ENCODE measurements at places on chromosomes 3 and 15.

GRCh38 chr15:48803877-48804276 is 7.0 kb downstream of the CEP152 start:
- no peak for DNase-seq

DNA sequence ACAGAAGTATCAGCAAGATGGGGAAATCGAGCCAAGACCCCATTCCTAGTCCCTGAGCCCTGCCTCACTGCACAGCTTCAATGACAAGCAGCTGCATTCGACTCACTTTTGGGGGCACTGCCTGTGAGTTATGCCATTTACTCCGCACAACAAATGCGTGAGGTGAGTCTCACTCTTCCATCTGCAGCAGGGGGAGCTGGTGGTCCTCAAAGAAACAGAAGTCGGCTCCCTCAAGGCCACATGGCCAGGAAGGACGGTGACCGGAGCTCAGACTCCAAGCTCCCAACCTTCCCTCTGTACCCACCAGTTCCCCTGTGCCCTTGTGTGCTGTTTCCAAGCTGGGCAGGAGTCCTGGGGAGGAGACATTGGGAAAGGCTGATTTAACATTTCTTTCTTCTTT is 127.7 kb upstream of the IQSEC1 start:
- DNase-seq, result no peak

DNA sequence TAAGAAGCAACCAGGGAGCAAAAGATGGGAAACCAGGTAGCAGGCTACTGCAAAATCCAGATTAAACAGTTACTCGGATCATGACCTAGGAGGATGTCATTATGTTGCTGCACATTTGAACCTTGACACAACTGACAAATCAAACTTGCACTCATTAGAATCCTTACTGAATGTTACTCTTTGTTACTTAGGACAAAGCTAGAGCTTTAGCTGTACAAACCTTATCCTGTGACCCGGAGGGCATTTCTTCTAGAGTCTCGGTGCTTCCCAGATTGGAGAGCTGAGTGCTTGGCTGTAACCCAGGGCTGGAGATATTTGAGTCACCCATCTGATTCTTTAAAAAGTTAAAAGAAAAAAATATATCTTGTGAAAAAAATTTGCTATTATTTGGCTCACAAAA is 43.4 kb downstream of the DCP1A start:
- DNase-seq, result no peak

GRCh38 chr3:24145481-24145880 is 200.4 kb downstream of the NR1D2 start:
- DNase-seq, result no peak

DNA sequence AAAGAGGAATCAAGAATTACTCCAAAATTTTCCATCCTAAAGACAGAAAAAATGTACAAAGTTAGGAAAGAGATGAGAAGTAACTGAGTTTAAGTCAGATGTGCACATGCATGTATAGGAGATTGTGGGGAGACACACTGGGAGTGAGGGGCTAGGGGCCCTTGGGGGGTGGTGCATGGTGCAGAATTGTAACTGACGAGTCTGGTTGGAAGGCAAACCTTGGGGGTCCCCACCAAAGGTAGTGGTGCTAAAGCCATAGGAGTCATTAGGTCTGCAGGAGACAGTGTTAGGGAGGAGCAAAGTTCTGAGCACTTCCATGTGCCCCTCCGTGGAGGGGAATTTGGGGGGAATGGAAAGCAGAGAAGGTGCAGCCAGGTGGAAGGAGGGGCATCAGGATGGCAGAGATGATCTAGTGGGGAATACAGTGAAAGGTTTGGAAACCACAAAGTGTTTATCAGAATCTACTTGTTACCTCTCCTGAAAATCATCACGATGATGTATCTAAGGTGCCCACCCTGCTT is 37.5 kb upstream of the EPHB1 start:
- no peak for DNase-seq

- DNase-seq, result no peak
Observed at GRCh38 chr3:42067326-42067725, 23.8 kb upstream of the TRAK1 start.

GRCh38 chr3:7607676-7608075 is 746.8 kb downstream of the GRM7 start:
- DNase-seq, result no peak

- no peak for DNase-seq
Observed at GRCh38 chr3:73729969-73730440, 105.3 kb upstream of the PDZRN3 start.

- no peak for DNase-seq
Observed at GRCh38 chr3:88267441-88267840, 117.7 kb downstream of the C3orf38 start.

GRCh38 chr3:197454014-197454413 is 101.8 kb downstream of the BDH1 start:
- DNase-seq, result no peak

GRCh38 chr3:195129644-195130492 is 141.1 kb downstream of the XXYLT1 start:
- DNase-seq, result no peak

- no peak for DNase-seq
Observed at GRCh38 chr3:127538569-127538968, 52.0 kb downstream of the TPRA1 start.

DNA sequence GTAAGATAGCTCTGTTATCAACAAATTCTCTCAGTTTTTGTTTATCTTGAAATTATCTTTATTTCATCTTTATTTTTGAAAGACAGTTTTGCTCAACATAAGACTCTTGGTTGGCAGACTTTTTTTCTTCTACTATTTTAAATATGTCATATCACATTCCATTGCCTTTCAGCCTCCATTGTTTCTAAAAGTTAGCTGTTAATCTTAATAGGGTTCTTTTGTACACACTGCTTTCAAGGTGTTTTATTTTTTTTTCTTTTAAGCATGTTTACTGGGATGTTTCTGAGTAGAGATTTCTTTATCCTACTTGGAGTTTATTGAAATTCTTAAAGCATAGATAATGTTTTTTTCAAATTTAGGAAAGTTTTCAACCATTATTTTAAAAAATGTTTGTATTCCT is 294.6 kb downstream of the STXBP5L start:
- DNase-seq, result no peak

- DNase-seq, result no peak
Observed at GRCh38 chr15:23877502-23878412, 190.7 kb upstream of the NDN start.

DNA sequence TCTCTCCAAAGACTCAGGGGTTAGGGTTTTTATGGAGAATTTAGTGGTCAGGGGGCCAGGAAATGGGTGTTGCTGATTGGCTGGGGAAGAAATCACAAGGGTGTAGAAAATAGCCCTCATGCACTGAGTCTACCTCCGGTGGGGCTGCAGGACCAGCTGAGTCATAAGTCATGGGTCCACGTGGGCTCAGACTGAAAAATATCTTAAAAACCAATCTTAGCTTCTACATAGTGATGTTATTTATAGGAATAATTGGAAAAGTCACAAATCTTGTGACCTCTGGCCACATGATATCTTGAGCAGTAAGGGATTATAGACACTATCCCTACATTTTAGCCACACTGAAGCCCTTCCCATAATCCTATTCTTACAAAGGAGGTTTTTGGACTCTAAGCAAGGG is 224.0 kb downstream of the DPH6 start:
- DNase-seq, result no peak

DNA sequence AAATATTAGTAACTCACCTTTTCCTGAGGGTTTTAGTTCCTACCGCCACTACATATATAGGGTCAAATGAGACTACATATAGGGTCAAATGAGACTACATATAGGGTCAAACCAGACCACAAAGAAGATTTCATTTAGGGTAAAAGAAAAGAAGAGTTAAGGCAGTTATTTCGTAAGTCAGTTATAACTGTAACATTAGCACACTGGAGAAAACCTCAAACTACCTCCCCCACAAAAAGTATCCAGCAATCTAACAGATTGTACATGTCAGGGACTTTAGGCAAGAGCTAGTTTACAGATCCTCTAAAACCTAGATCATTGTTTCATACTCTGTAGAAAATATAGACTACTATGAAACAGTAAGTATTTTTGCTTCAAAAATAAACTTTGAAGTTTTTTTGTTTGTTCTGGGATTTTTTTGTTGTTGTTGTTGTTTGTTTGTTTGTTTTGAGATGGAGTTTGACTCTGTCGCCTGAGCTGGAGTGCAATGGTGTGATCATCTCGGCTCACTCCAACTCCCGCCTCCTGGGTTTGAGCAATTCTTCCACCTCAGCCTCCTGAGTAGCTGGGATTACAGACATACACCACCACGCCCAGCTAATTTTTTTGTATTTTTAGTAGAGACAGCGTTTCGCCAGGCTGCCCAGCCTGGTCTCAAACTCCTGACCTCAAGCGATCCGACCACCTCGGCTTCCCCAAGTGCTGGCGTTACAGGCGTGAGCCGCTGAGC is 92.4 kb upstream of the CGNL1 start:
- no peak for DNase-seq

- DNase-seq, result no peak
Observed at GRCh38 chr15:65392368-65392767, 14.6 kb upstream of the IGDCC3 start.

DNA sequence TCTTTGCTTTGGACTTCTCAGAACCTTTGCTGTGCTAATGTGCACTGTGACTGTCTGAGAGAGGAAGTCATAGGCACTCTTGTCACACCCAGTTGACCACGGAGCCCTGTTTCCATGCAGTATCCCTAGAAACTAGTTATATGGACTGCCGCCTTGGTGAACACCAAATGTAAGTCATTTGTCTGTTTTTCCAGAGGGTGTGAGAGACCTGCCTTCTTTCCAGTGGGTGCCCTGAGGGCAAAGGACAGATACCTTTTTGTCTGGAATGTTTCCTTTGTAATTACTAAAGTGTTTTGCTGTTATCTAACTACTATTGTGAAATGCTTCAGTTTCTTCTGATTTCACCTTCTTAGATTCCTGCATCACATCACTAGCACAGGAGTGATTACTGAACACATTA is 91.8 kb downstream of the LARS2 start:
- no peak for DNase-seq

GRCh38 chr15:40844696-40845030 is 815 bp downstream of the SPINT1 start:
- DNase-seq, result peak; percentile 35

DNA sequence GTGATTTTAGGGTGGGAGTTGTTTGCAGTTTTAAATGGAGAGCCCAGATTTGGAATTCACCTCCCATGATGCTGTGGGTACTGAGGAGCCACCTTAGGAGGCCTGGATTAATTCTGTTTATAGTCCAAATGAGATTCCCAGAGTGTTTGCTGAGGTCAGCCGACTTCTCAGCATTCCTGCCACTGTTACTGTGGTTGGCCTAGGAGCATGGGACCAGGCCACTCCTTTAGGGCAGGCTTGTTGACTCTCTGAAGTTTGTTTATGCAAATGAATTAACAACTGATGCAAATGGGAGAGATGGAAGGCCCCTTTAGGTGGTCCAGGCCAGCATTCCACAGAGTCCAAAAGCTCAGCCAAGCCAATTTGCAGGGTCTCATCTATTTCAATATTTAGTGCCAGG is 46.1 kb downstream of the CACNA2D3 start:
- DNase-seq, result no peak

DNA sequence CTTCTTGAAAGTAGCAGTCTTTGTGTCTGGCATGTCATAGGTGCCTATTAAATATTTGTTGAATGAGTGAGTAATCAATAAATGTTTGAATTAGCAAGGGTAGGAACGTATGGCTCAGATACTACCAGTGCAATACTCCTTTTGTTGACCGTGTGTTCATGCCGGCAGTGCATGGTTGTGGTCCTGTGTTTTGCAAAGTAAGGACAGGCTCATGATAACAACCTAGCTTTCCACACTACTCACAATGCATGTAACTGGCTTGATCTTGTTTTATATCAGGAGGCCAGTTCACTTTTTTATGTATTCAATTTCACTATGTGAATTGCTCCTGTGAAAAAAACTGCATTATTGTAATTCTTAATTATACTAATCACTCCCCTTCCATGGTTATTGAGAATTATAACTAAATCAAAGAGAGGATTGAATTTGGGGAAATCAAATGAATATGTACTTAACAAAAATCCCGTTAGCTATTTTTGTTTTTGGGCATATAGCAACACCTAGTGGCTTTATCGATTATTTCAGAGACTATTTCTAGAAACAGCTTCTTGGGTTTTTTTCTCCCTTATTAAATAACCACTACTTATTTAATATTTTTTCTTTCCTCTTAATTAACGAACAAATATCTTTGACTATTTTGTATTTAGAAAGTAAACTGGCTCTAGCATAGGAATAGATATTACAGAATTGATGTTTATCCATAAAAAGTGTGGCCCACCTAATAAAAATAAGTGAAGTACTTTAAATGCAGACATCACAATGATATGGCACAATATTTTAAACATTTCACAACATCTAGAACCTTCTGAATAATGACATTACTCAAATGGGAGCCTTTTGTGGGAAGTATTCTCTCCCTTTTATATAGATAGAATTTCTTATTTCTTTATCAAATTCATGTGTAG is 218.5 kb downstream of the BBX start:
- no peak for DNase-seq

- peak; percentile 9 for DNase-seq
Observed at GRCh38 chr15:85618956-85619491, 175.7 kb downstream of the KLHL25 start.

DNA sequence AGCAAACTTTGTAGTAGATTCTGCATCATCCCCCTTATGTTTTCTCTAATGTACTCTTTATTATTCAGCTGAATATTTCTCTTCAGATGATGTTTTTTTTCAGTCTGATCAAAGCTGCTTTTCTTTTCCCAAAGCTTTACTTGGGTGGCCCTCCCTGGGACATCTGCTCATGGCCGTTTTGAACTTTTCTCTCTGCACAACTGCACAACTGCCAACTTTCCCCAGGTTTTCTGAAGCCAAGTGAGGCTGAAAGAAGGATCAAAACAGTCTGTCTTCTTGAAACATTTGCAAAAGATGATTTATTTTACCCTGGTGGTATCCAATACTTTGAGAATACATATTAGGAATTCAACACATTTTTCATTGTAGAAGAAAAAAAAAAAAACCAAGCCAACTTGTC is 43.0 kb downstream of the GASK1A start:
- DNase-seq, result no peak

GRCh38 chr3:108412121-108412750 is 98.2 kb downstream of the MYH15 start:
- no peak for DNase-seq

DNA sequence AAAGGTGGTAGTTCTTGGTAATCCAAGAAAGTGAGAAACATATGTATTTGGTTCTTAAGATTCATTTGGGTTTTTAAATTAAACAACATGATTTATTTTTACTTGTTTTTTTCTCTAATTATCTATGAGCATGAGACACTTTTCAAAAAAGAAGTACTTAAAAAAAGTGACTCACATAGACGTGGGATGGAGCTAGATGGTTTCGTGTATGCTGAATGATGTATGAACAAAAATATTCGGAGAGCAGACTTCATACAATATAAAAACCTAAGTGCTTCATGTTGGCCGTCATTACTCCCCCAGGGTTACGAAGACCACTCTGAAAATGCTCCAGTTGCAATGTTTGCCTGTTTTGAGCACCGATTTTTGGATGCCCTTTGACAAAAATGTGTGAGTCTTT is 90.9 kb downstream of the RORA start:
- no peak for DNase-seq

Measured in T-cell (primary cell).